ENCODE measurements at places on chromosomes 3 and 15. TPM values are rescaled to one million over a fixed set of nuclear protein-coding genes. Genes with fewer than 3 reads are reported as not detected.

The STRIT1 gene
- total RNA-seq, result not detected

The PAQR9 gene
- total RNA-seq, result not detected

The ROPN1 gene
- total RNA-seq, result not detected

The CLDN18 gene
- total RNA-seq, result not detected

The SI gene
- total RNA-seq, result not detected

The ECT2 gene
- total RNA-seq, result 97.0 TPM

The EEF1AKMT4 gene
- 3.2 TPM for total RNA-seq

The SNTN gene
- not detected for total RNA-seq
